Cortex of kidney (tissue), 1 donor: ENCODE measurements at places on chromosomes 5 and 9.

DNA sequence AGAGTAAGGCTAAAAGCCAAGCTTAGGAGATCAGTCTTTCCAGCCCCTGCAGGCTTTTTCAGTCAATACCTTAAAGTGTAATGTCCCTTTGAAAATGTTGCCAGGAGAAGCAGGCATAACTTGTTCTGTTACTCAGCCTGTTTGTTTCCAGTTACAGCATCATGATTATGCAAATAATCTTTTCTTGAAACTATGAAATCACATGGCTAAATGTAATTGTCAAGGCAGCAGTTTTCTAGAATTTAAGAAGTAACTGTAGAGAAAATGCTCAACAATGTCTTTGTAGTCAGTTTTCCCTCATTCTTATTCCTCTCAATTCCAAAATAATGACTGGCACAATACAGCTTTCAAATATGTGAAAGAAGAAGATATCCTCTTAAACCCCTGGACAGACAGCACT is 1.9 kb upstream of the GPR107 start:
- DNase-seq = no peak

- DNase-seq = no peak
Observed at GRCh38 chr5:79875230-79875629, 115.8 kb downstream of the MTX3 start.

GRCh38 chr5:144778561-144778960 is 607.9 kb downstream of the KCTD16 start:
- no peak for DNase-seq

- DNase-seq = no peak
Observed at GRCh38 chr9:108547411-108548135, 308.2 kb downstream of the ACTL7B start.

GRCh38 chr9:87569518-87569917 is 71.9 kb downstream of the DAPK1 start:
- DNase-seq = no peak
